SJCRH30 (cell line): ENCODE measurements at places on chromosomes 6 and 20. TPM values are rescaled to one million over a fixed set of nuclear protein-coding genes. Genes with fewer than 3 reads are reported as not detected.
A peak's percentile ranks its signal among the peaks of the same experiment; 100 is the strongest.

- peaks cover 5% of the 10 kb centered on the region; the same call in 1 of the 2 replicates for H3K36me3 ChIP-seq
- no peaks in the 10 kb centered on the region for H3K4me1 ChIP-seq
- DNase-seq, result peak; percentile 22
- no peak overlapping the region for H3K27ac ChIP-seq
- H3K27me3 ChIP-seq, result no peaks in the 10 kb centered on the region
Measured at GRCh38 chr6:4957521-4958231, 46.2 kb downstream of the RPP40 start.

- H3K27ac ChIP-seq, result no peak overlapping the region
- DNase-seq, result no peak
- H3K4me3 ChIP-seq, result no peak overlapping the region
Measured at GRCh38 chr6:21899708-21900107, 306.2 kb downstream of the SOX4 start.

- peaks cover 11% of the 10 kb centered on the region; the same call in 1 of the 2 replicates for H3K27me3 ChIP-seq
- H3K36me3 ChIP-seq, result peaks cover 11% of the 10 kb centered on the region
- no peak for DNase-seq
- H3K4me1 ChIP-seq, result peaks cover 5% of the 10 kb centered on the region; the same call in 1 of the 2 replicates
Measured at GRCh38 chr6:31947070-31947675, 1.3 kb downstream of the CFB start.

GRCh38 chr6:15602154-15602553, 60.7 kb downstream of the DTNBP1 start:
- DNase-seq, result no peak
- H3K27ac ChIP-seq, result no peak overlapping the region
- no peaks in the 10 kb centered on the region for H3K4me1 ChIP-seq

DNA sequence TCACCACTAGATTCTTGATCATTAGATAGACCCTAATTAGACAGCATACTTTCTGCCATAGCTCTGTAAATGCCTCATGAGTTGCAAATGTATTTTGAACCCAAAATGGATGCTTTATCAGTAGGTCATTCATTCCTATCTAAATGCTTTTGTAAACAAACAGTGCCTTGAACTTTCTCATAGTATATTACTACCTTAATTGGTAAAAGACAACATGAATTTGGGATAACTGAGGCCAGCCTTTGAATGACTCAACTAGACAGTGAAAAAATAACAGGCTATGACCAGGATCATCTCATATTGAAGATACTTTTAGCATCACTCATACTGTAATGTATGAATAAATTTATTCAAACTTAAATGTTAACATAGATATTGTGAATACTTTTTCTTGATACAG, 37.0 kb upstream of the PRL start:
- H3K36me3 ChIP-seq, result no peaks in the 10 kb centered on the region
- no peaks in the 10 kb centered on the region for H3K4me1 ChIP-seq
- no peak for DNase-seq
- H3K27ac ChIP-seq, result no peak overlapping the region
- no peak overlapping the region for H3K4me3 ChIP-seq

- no peaks in the 10 kb centered on the region for H3K27me3 ChIP-seq
- no peak overlapping the region for H3K4me3 ChIP-seq
- no peaks in the 10 kb centered on the region for H3K4me1 ChIP-seq
- no peak for DNase-seq
- H3K27ac ChIP-seq, result no peak overlapping the region
Measured at GRCh38 chr20:49850463-49851230, 38.0 kb downstream of the SLC9A8 start.

DNA sequence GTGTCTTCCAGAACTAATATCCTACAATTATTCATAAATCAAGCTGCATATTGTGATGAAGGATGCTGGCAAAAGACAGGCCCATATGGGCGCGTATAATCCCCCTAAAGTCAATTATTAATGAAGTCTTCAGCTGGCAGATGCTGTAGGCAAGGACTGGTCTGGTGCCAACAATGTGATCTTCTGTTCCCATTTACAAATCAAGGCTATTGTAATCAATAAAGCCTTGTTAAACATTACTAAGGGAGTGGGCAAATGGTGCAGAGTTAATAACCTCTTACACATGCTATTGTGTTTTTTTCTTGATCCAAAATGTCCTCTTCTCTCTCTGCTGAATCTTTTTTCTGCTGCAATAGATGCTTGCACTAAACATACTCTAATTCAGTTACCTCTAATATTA, 119.0 kb downstream of the ALDH8A1 start:
- no peaks in the 10 kb centered on the region for H3K4me1 ChIP-seq
- H3K27ac ChIP-seq, result no peak overlapping the region
- DNase-seq, result no peak
- no peaks in the 10 kb centered on the region for H3K27me3 ChIP-seq

- no peak overlapping the region for H3K4me3 ChIP-seq
- no peaks in the 10 kb centered on the region for H3K36me3 ChIP-seq
- no peak overlapping the region for H3K27ac ChIP-seq
- DNase-seq, result no peak
- 0 out of 2 replicates have a peak, but pooled peaks cover 3% of the 10 kb centered on the region for H3K4me1 ChIP-seq
Measured at GRCh38 chr6:147486683-147487082, 21.8 kb upstream of the SAMD5 start.

DNA sequence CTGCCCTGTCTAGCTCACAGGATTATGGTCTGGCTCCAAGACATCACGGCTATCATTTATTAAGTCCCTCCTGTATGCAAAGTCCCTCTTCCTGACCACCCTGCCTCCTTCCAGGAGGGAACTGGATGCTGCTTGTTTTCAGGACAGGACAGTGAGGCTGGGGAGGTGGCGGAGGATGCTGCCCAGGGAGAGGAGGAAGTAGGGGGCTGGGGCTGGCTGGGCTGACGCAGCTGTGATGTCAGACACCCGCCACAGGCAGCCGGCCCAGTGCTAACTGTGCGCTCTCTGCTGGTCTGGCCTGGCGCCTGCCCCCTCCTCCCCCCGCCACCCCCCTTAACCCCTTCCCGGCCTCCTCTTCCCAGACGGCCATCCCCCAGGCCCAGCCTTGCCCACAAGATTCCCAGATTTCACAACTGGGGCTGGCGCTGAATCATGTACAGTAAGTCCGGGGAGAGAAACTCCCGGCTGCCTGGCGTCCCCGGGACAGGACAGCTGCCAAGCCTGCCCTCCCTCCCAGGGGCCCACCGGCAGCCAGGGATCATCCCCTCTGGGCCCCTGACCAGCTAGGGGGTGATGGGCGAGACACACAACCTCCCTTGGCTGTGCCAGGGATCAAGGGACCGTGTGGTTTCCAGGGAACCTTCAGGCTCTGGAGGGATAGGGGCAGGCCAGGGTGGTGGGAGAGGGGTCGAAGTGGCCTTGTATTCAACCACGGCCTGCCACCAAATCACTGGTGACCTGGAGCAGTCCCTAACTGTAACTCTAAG, 118.1 kb downstream of the CEBPB start:
- peak overlapping the region; percentile 69 for H3K27ac ChIP-seq
- H3K36me3 ChIP-seq, result no peaks in the 10 kb centered on the region
- H3K4me1 ChIP-seq, result peaks cover 49% of the 10 kb centered on the region
- no peaks in the 10 kb centered on the region for H3K27me3 ChIP-seq

DNA sequence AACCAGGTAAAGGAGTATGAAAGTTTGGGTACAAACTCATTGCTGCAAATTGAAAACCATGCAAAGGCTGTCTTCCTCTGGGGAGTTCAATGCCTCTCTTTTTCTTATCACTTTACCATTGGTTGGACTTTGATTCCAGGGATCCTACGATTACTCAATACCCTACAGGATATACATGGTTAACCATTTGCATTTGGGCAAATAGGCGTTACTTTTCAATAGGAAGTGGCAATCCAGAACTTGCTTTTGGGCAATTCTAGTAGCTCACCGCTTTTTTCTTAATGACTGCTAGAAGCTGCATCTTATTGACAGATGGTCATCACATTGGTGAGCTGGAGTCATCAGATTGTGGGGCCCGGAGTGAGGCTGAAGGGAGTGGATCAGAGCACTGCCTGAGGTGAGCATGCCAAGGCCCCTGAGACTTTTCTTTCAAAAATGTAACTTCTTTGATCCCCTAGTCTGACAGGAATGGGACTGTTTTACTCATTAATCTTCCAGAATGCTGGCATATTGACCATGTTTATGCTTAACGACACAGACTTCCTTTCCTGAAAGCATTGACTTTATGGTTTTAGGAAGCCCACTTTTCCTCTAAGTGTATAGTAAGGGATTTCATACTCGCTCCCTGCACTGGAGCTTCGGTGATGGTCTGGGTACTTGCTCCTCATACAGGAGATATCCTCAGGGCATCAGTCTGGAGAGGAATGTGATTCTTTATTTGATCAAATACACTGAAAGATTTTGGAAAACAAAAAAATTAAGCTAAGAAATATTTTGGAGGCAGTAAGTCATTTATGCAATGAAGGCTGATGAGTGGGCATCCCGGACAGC, at the start of gene CCR6:
TSS of gene CCR6 (plus strand) at position 270 of the 831 bp plus-strand sequence. CDS start 13,039 bp downstream, outside the sequence.
- H3K36me3 ChIP-seq, result no peaks in the 10 kb centered on the region
- H3K4me3 ChIP-seq, result no peak within 1 kb of the TSS
- H3K27ac ChIP-seq, result no peak within 1 kb of the TSS
- no peaks in the 10 kb centered on the region for H3K27me3 ChIP-seq
- no peaks in the 10 kb centered on the region for H3K4me1 ChIP-seq

DNA sequence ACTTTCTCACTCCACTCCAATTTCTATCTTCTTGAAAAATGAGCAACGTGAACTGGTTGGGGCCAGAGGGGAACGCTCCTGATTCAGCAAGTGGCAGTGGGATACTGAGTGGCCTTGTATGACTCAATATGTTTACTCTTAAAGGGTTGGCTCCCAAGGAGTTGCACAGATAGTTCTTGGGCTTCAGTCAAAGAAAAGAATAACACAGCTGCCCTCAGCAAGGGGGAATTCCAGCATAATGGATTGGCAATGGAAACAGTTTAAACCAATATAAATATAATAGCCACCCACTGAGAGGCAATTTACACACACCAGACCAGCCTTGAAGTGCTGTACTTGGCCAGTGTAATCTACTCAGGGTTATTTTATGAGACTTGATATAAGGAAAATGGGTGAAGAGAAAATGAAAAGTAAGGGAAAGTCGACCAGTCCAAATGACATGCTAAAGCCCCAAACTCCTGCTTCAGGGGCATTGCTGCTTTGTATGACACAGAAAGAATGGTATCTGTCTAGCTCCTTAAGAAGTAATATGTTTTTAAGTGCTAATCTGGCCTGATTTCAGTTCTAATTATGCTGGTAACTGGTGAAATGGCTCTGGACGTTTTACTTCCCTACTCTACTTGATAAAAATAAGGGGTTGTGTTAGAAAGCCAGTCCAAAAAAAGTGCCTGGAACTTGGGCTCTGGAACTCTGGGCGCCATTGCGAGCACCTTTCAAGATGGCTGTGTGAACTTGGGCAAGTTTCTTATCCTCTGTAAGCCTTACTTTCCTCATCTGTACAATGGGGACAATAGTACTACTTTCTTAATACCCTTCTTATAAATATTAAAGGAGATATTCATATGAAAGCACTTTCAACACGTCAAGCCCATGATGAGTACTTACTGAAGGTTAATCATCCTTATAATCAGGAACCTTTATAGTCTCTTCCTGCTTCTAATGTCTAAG, 712.9 kb upstream of the MAP3K7 start:
- no peaks in the 10 kb centered on the region for H3K36me3 ChIP-seq
- H3K4me1 ChIP-seq, result peaks cover 14% of the 10 kb centered on the region
- H3K27me3 ChIP-seq, result no peaks in the 10 kb centered on the region
- DNase-seq, result peak; percentile 72
- no peak overlapping the region for H3K4me3 ChIP-seq
- H3K27ac ChIP-seq, result peak overlapping the region; percentile 61

- DNase-seq, result no peak
- no peak overlapping the region for H3K27ac ChIP-seq
- H3K36me3 ChIP-seq, result peaks cover 91% of the 10 kb centered on the region
- H3K4me1 ChIP-seq, result peaks cover 9% of the 10 kb centered on the region; the same call in 1 of the 2 replicates
- H3K4me3 ChIP-seq, result no peak overlapping the region
Measured at GRCh38 chr20:64005394-64005793, 24.5 kb downstream of the PRPF6 start.

Gene NR2E1
- 0.13 and 0.22 TPM in 2 replicates for total RNA-seq

Gene GJA1
- total RNA-seq, result 4.0 and 4.5 TPM in 2 replicates
